ENCODE measurements at places on chromosomes 13 and 19.

DNA sequence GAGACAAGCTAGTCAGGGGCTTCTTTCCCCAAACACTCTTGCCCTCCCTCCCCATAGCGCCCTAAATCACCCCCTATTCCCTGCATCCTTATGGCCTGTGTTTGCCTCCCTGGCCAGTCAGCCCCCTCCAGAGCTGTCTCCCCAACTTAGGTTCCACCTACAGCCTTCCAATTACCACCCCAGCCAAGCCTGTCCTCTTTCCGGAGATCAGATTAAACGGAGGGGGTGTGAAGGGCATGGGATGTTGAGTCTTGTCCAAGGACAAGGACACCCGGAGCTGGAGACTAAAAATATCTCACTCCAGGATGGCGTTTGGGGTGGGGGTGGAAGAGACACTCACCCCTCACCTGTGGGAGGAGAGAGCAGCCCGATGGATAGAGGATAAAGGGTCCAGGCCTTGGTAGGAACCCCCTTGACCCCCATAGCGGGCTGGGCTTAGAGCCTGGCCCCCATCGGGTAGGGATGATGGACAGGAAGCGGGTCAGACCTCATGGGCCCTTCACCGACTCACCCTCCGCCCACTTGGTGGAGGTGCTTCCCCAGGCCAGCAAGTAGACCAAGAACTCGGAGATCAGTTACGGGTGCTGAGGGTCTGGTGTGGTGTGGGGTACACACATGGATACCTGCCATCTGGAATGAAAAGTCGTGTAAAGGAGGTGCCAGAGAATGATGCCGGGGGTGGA, 6.0 kb downstream of the ZNF865 start:
- no peak for DNase-seq

DNA sequence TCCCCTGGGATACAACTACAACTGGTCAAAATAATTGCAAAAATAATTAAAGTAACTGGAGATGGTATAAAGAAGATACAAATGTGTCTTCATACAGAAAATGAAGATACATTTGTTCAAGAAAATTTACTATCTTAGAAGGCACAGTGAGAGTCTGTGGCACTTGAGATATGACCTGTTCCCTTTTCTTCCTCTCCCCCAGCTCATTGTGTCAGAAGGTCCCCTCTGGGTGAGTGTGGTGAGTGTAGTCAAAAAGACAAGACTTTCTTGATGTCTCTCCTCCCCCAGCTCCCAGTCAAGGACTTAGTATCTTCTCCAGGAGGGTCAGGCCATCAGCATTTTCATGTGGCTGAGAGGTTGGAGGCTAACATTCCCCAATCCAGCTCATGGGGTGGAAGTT, 51.7 kb downstream of the EDNRB start:
- DNase-seq: no peak

DNA sequence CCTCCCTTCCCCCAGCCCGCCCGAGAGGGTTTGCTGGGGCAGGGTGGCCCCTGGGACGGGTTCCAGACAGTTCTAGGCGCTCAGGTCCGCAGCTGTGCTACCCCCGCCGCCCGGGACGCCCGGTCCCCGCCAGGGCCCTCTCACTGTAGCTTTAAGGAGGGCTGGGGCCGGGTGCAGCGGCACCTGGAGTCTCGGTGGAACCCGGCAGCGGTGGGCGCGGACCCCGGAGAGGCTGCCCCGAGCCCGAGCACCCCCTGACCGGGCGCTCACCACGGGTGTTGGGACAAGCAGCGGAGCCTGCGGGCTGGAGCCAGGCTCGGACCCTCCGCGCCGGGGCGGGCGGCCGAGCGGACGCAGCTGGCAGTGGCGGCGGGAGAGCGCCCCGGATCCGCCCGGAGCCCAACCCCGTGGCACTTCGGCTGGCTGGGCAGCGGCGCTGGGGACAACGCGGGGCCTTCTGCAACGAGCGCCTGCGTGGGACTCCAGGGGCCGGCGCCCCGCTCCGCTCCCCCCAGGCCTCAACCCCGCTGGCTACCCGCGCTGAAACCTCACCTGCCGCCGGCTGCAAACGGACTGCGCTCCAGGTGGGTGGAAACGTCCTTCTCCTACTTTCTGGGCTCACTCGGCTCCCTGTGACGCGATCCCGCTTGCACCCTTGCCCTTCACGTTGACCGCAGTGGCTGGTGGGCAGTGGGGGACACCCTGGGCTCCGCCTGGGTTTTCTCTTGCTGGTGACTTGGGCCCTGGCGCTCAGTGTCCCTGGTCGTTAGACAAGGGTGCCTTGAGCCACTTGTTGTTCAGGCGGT, 81.1 kb downstream of the ZNF429 start:
- no peak for DNase-seq

GRCh38 chr13:38656699-38657098, 30.2 kb upstream of the FREM2 start:
- DNase-seq: no peak

DNA sequence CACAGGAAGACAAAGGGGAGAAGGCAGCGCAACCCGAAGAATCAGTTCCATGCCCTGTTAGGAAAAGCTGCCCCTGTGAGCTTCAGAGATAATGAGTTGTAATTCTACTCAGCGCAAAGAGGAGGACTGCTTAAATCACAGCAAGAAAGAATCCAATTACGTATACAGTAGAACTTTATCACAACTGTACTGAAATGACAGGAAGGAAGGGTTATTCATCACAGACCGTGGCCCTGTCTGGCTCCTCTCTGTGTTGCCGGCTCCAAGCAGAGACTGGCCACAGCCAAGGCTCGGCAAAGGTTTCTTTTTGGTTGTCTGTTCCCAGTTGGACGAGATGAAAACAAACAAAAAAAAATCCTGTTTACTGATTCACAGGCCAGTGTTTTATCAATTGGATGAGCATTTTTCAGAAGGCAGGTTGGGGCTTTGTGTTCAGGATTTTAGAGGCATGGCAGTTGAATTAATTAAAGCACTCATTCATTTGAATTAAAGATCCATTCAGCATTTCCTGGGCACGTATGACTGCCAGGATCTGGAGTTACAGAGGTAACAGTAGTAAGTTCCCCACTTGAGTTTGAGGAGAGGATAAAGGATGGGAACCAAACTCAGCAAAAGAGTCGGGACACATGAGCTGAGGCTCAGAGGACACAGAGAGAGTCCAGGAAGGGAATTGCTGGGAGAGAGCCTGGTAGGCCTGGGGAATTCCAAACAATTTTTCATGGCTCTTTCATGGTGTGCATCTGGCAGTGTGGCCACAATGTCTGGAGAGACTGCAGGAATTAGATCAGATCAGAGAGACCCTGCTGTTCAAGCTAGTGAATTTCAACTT, 341.0 kb downstream of the DNAJC15 start:
- no peak for DNase-seq

GRCh38 chr13:113862931-113863523, 849 bp downstream of the GAS6 start:
- no peak for DNase-seq

DNA sequence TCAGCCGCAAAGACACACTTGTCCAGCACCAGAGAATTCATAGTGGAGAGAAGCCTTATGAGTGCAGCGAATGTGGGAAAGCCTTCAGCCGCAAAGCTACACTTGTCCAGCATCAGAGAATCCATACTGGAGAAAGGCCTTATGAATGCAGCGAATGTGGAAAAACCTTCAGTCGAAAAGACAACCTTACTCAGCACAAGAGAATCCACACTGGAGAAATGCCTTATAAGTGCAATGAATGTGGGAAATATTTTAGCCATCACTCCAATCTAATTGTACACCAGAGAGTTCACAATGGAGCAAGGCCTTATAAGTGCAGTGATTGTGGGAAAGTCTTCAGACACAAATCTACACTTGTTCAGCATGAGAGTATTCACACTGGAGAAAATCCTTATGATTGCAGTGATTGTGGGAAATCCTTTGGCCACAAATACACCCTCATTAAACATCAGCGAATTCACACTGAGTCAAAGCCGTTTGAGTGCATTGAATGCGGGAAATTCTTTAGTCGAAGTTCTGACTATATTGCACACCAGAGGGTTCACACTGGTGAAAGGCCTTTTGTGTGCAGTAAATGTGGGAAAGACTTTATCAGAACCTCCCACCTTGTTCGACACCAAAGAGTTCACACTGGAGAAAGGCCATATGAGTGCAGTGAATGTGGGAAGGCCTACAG, 6.8 kb downstream of the ZNF134 start:
- DNase-seq: no peak

DNA sequence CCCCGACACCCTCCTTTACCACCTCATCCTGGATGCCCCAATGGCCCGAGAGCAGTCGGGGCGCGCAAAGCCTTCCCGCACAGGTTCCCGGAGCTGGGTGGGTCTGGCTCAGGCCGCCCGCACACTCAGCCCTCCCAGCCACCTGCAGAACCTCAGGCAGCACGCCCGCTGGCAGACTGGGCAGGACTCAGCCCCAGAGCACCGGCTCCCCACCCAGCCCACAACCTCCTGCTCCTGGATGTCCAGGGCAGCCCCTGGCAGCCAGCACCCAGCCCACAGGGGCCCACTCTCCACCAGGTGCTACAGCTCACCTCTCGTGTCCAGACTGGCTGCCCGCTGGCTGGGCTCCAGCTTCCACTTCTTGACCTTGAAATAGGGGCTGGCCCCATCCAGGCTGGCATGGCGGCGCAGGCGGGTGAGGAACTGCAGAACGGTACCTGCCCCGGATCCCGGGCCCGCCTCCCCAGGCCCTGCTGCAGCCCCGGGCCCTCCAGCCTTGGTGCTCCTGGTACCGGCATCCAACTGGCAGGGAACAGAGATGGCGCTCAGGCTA, 4.6 kb downstream of the CBARP start:
- DNase-seq: no peak

- no peak for DNase-seq
Measured at GRCh38 chr13:73913079-73913740, 221.0 kb downstream of the KLF12 start.

DNA sequence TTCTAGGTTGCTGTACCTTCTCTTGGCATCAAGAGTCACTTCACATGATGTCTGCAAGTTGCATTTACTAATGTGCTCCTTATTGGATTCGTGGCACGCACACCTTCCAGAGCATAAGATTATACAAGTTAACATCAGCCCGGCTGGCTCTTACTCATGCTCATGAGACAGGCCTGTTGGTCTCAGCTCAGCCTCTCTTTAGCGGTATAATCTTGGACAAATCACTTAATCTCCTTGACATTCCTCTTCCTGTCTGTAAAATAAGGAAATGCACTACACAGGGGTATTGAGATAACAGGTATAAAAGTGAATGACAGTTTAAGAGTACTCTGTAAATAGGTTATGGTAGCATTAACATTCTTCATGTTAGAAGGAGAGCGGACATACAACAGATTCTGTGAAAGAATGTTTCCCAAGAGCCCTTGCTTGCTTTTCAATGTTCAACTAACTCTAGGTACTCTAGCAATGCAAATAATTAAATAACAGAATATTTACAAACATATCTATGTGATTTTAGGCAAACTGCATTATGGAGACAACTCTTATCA, 181.1 kb downstream of the FGF14 start:
- DNase-seq: no peak

- no peak for DNase-seq
Measured at GRCh38 chr13:111990362-111990761, 76.6 kb upstream of the SOX1 start.

DNA sequence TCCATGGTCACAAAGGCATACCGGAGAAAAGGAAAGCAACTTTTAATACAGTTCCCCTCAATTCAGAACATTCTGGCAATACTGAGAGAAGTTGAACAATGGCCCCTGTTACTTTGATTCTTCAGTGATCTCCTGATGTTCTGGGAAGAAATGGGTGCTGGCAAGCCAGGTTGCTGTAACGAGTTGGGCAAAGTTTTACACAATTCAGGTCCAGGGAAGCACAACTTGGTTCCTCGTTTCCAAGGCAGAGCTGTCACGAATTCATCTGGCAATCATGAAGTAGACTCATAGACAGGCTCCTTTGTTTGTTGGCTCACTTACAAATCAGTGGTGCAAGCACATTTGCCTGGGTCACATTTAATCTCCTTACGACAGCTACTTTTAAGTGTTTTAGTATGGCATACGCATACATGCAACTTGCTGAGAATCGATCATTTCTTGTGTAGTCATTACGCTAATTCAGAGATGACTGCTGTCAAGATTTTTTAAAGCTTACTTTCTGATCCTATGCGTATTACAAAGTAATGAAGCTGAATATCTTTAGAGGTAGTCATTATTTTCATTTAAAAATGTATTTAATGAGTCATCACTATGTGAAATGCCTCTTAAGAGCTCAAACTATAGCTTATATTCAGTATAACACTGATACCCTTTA, 174.7 kb downstream of the GPC5 start:
- no peak for DNase-seq

GRCh38 chr19:36113894-36114720, 568 bp downstream of the POLR2I start:
- peak; percentile 34 for DNase-seq

GRCh38 chr13:41470196-41470595, 12.8 kb downstream of the RGCC start:
- DNase-seq: no peak

DNA sequence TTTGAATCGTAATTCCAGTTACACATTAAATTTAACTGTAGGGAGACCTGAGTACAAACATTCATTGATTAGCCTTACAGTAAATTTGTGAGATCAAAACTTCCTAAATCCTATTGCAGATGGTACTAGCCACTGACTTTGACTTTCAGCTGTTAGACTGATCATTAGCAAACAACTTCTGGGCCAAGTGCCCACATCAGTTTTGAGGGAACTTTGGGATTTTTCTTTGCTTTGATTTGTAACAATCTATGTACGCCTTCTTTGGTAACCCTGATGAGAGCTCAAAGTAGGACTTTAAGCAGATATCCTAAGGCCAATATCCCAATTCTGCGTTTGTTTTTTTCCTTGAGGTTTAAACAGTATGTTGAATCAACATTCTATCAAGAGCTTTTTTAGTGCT, 131.5 kb downstream of the DLEU7 start:
- DNase-seq: no peak

- no peak for DNase-seq
Measured at GRCh38 chr13:95067303-95067702, 233.9 kb downstream of the ABCC4 start.

DNA sequence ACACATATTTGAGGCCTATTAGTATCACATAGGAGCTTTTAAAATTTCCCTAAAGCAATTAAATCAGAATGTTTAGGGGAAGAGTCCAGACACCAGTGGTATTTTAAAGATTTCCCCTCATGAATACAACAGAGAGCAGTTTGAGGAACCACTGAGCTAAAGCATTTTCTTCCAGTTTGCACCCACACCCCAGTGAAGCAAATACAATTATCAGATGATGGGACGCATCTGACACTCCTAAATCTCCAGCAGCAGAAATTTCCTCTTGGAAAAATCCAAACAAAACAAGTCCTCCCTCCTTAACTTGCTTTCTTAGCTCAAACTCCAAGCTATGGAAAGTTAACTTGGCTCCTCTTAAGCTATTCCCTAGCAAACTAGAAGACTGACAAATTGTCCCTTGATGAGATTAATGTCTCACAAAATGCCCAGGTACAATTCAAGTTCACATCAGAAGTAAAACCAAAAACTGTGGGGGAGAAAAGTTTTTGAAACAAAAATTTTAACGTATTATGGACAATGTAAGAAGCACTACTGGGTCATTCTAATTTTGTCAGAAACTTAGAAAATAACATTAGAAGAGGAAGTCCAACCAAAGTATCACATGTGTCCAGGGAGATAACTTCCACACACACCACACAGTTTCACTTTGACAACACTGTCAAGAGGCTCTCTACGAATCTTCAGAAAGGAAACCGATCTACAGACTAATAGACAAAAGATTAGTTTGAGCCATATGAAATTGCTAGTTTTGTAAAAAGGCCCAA, 74.1 kb downstream of the ABCC4 start:
- no peak for DNase-seq

- DNase-seq: peak; percentile 58
Measured at GRCh38 chr19:45187421-45188100, 9.0 kb downstream of the BLOC1S3 start.
